ENCODE measurements at places on chromosomes 4 and X.

- no peak for DNase-seq
Observed at GRCh38 chr4:2652415-2653160, 103.5 kb downstream of the TNIP2 start.

DNA sequence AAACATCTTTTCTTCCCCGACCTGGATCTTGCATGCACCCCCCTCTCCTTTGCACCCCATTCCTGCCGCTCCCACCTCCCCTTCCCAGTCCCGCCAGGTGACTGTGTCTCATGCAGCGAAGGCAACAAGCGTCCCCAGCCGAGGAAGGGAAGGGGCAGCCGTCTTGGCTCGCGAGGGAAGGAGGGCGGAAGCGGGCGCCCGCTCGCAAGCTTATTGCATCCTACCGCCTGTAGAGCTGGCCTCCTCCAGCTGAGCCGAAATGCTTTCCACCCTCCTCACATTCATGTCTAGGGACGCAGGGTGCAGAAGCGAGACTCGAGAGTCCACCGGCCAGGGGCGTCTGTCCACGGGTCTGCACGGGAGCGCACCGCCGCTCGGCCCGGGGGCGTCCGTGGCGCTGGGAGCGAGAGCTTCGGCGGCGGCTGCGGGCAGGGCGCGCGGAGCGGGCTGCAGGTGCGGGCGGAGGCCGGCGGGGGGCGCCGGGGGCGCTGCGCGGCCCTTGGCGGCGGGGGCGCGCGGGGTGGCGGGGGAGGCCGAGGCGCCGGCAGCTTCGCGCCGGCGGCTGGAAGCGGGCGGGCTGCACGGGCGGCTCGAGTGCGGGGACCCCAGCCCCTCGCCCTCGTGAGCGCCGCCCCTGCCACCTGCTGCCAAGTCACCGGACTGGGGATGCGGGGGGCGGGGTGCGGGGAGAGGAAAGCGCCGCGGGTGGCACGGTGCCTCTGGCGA is at the start of gene KCNIP4:
Gene KCNIP4, minus strand, starts transcription at position 426 of the 726 bp plus-strand sequence.
- DNase-seq: peak; percentile 29

DNA sequence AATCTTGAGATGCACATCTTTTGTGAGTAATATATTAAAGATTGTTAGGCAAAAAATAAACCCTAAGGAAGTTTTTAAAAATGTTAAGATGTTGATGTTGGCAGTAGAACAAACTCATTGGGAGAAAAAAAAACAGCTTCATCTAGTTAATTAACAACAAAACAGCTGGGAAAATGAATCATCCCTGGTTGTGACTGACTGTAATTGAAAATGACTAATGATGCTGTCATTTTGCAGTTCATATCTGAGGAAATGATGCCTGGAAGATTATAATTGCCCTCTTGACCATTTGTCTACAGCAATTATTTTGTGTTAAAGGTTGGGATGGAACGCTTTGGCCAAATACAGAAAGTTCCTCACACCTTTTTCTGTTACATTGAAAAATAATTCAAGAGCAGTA is 760.4 kb upstream of the FTHL17 start:
- DNase-seq: no peak

GRCh38 chr4:150079081-150079581 is 886 bp downstream of the DCLK2 start:
- peak; percentile 61 for DNase-seq

GRCh38 chr4:118346495-118346894 is 6.3 kb downstream of the PRSS12 start:
- no peak for DNase-seq

GRCh38 chr4:156516698-156517097 is 454.9 kb downstream of the PDGFC start:
- no peak for DNase-seq

DNA sequence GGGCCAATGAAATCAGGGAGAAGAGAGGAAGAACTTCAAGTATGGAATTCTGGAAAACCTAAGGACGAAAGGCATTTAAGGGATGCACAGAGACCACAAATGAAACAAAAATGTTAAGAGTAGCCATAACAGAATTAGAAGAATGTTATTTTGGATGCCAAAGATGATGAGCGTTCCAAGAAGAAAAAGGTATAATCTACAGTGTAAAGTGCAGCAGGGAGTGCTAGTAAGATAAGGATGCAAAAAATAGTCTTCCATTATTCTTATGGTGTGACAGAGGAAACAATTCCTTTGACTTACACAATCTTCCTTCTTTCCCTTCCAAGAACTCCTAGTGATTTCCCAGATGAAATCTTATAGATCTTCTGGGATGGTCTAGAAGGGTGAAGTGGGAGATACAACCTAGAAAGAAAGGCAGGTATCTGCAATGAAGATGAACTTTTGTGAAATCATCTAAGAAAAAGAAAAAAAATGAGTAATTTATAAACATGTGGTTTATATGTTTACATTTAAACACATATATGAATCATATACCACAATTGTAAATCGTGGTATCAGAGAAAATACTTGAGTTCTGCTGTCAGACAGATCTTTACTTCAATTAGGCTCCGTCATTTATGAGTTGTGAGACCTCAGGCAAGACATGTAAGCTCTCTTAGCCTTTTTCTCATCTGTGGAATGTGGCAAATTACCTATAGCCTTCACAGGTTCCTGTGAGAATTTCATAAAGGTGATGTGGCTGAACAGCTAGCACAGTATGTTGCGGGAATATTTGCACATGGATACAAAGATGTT is 8.1 kb downstream of the MORF4L2 start:
- no peak for DNase-seq

DNA sequence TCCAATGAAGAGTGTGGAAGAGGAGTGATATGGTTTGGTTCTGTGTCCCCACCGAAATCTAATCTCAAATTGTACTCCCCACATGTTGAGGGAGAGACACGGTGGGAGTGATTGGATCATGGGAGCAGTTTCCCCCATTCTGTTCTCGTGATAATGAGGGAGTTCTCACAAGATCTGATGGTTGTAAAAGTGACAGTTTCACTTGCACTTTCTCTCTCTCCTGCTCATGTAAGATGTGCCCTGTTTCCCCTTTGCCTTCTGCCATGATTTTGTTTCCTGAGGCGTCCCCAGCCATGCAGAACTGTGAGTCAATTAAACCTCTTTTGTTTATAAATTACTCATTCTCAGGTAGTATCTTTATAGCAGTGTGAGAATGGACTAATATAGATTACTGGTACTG is 39.6 kb downstream of the FAM47C start:
- no peak for DNase-seq

- DNase-seq: peak; percentile 44
Observed at GRCh38 chrX:110847334-110847733, 51.7 kb upstream of the CHRDL1 start.

DNA sequence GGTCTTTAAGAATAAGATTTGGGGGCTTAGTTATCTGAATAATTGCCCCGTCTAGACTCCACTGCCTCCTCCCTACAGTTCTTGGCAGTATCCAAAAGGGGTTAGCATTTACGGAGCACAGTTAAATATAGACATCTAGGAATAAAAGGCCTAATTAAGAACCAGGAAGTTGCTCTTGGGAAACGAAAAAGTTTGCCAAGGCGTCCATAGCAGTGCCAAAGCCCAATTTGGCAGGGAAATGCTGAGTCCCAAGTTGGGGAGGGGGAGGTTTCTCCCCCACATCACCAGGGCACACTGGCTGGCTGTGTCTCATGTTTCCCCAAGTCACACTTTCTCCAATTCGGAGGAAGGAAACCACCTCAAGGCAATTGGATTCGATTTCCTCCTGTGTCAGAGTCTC is 338.7 kb downstream of the FBXW7 start:
- no peak for DNase-seq
